Stimulated activated CD8-positive, alpha-beta memory T cell treated with anti-CD3 and anti-CD28 coated beads, Interleukin-15, amount 100 ng/mL, for 4 hours (primary cell): ENCODE measurements at places on chromosomes 3 and 15.

GRCh38 chr15:62431008-62431797, 266.1 kb upstream of the C2CD4B start:
- no peak for DNase-seq

DNA sequence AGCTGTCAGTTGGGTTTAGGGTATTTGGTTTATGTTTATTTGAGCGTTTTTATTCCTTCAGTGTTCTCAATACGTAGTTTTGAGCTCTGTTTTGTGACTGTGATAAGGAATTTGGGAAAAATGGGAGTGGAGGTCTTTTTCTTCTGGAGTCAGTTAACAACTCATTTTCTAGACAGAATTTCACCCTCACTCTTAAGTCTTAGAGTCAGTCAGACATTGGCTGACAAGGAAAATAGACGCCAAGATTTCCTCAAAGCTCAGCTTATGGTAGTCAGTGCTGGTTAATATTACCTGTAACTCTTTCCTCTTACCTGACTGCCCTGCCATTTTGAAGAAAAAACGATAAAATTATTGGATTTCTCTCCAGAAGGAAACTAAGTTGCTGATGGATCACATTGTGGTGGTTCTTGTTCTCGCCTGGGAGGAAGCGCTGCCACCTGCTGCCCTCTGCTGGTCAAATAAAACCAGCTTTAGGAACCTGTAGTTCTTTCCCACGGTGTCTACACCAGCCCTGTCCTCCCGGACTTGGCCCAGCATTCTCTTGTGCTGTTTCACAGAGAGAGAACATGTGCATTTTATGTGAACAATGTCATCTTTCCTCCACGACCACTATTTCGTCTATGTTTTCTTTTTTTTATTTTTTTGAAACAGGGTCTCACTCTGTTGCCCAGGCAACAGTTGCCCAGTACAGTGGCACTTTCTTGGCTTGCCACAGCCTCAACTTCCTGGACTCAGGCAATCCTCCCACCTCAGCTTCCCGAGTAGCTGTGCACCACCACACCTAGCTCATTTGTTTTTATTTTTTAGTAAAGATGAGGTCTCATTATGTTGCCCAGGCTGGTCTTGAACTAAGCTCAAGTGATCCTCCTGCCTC, 41.4 kb upstream of the UMPS start:
- peak; percentile 25 for DNase-seq

GRCh38 chr15:80811781-80812315, 32.7 kb downstream of the CEMIP start:
- no peak for DNase-seq

DNA sequence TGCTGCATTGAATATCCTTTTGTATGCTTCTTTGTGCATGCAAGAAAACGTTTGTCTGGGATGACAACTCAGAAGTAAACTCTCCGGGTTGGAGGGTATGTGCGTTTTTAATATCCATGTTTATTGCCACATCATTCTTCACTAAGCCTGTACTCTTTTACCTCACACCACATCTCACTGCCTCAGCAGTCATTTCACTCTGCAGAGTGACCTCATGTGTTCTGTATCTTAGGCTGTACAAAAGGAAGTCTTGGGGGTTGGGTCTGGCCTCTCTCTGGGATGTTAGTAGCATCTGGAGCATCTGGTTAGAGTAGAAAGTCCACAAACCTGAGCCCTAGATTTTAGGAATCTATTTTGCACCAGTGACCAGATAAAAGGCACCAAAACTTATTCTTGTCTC, 16.1 kb downstream of the CACNA1D start:
- no peak for DNase-seq

- no peak for DNase-seq
Measured at GRCh38 chr3:194905696-194906095, 220.0 kb downstream of the FAM43A start.

DNA sequence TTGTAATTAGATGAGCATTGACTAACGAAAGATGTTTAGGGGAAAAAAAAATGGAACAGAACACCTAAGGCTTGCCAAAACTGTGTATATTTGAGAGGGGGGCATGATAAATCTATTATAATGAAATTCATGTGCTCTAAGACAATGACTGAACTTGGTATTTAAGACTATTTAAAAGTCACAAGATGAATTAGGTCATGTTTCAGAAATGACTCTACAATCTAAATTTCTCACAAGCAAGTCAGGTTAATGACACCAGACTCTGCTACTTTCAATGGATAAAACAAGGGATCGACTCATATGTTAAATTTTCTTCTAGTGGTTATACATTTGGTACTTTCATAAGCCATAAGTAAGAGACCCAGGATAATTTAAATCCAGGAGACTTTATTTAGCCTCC, 78.4 kb downstream of the DUT start:
- DNase-seq = no peak

- no peak for DNase-seq
Measured at GRCh38 chr3:55620351-55621025, 133.4 kb upstream of the WNT5A start.

GRCh38 chr15:101047301-101047781, 128.2 kb downstream of the LRRK1 start:
- no peak for DNase-seq

DNA sequence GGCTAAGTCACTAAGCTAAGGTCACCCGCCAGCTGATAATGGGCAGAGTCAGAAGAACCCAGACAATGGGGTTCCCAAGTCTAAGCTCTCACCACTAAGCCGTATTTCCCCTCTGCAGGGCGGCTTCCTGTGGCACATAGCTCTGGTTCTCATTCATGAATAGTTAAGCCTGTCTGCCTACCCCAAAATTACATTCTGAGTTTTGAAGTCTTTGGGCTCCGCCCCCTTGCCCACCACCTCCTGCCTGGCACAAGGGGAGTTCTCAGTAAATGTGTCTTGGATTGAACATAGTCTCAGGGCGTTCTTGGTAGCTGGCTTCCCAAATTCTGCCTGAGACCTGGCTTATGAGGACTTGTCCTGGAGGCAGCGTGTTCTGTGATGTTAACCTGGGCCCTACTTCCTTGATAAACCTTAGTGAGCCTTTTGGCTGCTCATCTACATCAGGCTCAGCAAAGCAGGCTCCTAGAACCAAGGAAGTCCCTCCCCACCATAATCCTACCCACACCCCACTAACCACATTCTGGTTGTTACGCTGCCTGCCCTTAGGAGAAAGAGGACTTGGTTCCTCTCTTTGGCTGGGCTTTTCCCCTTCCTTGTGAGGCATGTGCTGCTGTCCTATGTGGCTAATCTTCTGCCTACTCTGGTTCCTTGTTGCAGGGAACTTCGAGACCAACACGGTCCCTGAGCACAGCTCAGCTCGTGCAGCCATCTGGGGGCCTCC, 54.9 kb downstream of the STARD5 start:
- DNase-seq = no peak

DNA sequence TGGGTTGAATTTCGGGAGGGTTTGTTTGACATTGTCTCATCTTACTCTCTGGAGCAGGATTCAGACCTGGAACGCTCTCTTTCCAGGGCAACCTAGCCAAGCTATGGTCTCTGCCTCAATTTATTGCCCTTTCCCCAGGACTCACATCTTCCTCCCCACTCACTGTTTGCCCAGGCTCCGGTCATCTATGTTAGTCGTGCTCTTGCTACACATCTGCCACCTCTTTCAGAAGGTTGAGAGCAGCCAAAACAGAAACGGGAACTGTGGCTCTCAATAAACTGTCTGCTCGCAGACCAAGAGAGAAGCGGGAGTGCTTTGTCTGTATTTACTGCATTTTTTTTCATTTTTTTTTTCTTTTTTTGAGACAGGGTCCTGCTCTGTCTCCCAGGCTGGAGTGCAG, 81.6 kb downstream of the ST6GAL1 start:
- DNase-seq = no peak

GRCh38 chr3:32276279-32276841, 37.9 kb downstream of the CMTM8 start:
- no peak for DNase-seq

GRCh38 chr3:96000966-96001365, 813.4 kb upstream of the EPHA6 start:
- no peak for DNase-seq
